Effector memory CD8-positive, alpha-beta T cell (primary cell): ENCODE measurements at places on chromosomes 12 and 14.

GRCh38 chr14:36553656-36554260 is 28.7 kb downstream of the NKX2-8 start:
- H3K4me3 ChIP-seq = no peak overlapping the region
- no peaks in the 10 kb centered on the region for H3K27me3 ChIP-seq
- DNase-seq = no peak
- H3K27ac ChIP-seq = no peak overlapping the region

- no peaks in the 10 kb centered on the region for H3K36me3 ChIP-seq
- H3K4me1 ChIP-seq = no peaks in the 10 kb centered on the region
- DNase-seq = no peak
- H3K27me3 ChIP-seq = peaks cover 19% of the 10 kb centered on the region
- H3K27ac ChIP-seq = no peak overlapping the region
Measured at GRCh38 chr12:124094733-124095132, 121.7 kb downstream of the ZNF664 start.

DNA sequence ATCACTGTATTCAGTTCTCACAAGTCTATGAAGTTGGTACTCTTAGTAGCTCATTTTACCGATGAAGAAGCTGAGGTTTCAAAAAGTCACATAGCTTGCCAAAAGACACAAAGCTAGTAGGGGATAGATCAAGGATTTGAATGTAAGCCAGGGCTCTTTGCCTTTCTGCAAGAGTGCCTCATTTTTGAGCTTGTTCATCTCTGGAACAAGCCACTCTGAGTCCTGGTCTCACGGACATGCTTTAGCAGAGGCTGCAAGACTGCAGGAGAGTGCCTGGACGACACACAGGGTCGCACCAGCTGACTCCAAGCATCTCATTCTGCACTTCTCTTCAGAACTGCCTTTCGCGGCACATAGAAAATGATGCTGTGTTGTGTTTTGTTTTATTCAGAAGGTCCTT is 3.7 kb downstream of the NUAK1 start:
- H3K27me3 ChIP-seq = peaks cover 88% of the 10 kb centered on the region
- no peak overlapping the region for H3K4me3 ChIP-seq
- H3K36me3 ChIP-seq = no peaks in the 10 kb centered on the region

DNA sequence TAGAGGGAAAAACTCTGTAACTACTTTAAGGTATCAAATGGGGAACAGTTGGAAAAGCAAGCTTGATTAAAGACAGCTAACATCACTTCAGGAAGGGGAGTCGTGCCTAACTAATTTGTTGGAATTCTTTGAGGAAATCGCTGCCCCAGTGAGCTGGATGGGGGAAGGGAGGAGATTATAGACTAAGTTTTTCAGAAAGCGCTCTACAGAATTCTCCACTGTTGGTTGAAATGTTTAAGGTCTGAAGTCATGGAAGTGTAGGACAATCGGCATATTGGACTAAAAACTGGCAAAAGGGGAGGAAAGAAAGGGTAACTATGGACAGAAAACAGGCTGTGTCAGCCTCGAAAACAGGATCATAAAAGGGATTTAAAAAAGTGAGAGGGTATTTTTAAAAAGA is 229.9 kb upstream of the HMGA2 start:
- H3K36me3 ChIP-seq = no peaks in the 10 kb centered on the region
- DNase-seq = no peak
- H3K4me1 ChIP-seq = no peaks in the 10 kb centered on the region
- H3K27me3 ChIP-seq = no peaks in the 10 kb centered on the region
- H3K4me3 ChIP-seq = no peak overlapping the region

GRCh38 chr12:39431797-39432196 is 11.1 kb downstream of the KIF21A start:
- no peak for DNase-seq
- H3K4me1 ChIP-seq = peaks cover 26% of the 10 kb centered on the region
- H3K27me3 ChIP-seq = no peaks in the 10 kb centered on the region
- no peak overlapping the region for H3K4me3 ChIP-seq

- no peaks in the 10 kb centered on the region for H3K4me1 ChIP-seq
- H3K27ac ChIP-seq = no peak overlapping the region
- H3K4me3 ChIP-seq = no peak overlapping the region
- no peak for DNase-seq
- peaks cover 26% of the 10 kb centered on the region for H3K27me3 ChIP-seq
Measured at GRCh38 chr14:93709249-93709648, 79.0 kb downstream of the PRIMA1 start.

- no peaks in the 10 kb centered on the region for H3K4me1 ChIP-seq
- H3K4me3 ChIP-seq = no peak overlapping the region
- no peaks in the 10 kb centered on the region for H3K36me3 ChIP-seq
- DNase-seq = no peak
- peaks cover 77% of the 10 kb centered on the region for H3K27me3 ChIP-seq
Measured at GRCh38 chr12:5973461-5974115, 28.5 kb upstream of the ANO2 start.

GRCh38 chr12:116551952-116552772 is 7.0 kb upstream of the MAP1LC3B2 start:
- H3K36me3 ChIP-seq = no peaks in the 10 kb centered on the region
- H3K4me3 ChIP-seq = no peak overlapping the region
- no peak overlapping the region for H3K27ac ChIP-seq
- no peak for DNase-seq

DNA sequence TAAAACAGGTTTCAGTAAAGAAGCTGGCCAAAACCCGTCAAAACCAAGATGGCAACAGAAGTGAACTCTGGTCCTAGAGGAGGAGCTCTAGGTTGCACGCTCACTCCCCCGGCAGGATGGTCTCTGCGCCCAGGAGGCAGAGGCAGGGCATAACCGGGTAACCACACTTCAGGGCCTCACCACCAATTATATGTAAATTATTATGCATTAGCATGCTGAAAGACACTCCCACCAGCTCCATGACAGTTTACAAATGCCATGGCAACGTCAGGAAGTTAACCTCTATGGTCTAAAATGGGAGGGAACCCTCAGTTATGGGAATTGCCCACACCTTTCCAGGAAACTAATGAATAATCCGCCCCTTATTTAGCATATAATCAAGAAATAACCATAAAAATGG is 20.1 kb upstream of the SLC6A12 start:
- H3K27ac ChIP-seq = no peak overlapping the region
- peaks cover 30% of the 10 kb centered on the region for H3K27me3 ChIP-seq
- H3K36me3 ChIP-seq = no peaks in the 10 kb centered on the region
- no peak overlapping the region for H3K4me3 ChIP-seq

DNA sequence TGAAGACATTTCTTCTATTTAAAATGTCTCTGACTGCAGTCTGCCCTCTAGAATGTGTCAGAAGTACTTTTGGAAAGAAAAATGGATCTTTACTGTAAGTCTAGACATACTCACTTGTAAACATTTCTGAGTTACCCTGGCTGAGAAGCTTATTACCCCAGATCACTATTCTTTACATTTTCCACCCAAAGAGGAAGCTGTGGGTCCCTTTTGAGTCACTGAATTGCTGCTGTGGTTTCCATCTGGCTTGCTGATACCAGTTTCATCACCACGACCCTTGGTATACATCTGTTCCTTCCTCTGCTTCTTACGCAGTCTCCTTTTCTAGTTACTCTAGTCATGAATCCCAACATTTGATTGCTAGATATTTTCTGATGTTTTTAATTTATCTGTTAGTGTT is 20.2 kb upstream of the CLEC4D start:
- peaks cover 2% of the 10 kb centered on the region for H3K36me3 ChIP-seq
- H3K4me1 ChIP-seq = peaks cover 13% of the 10 kb centered on the region
- H3K27ac ChIP-seq = peak overlapping the region; percentile 91
- peak; percentile 23 for DNase-seq
- H3K4me3 ChIP-seq = no peak overlapping the region
- no peaks in the 10 kb centered on the region for H3K27me3 ChIP-seq

- no peaks in the 10 kb centered on the region for H3K4me1 ChIP-seq
- no peak overlapping the region for H3K27ac ChIP-seq
- no peak overlapping the region for H3K4me3 ChIP-seq
- DNase-seq = no peak
- no peaks in the 10 kb centered on the region for H3K27me3 ChIP-seq
Measured at GRCh38 chr14:22780105-22780679, 13.7 kb downstream of the OXA1L start.

GRCh38 chr14:102931580-102932285 is 9.3 kb downstream of the AMN start:
- H3K36me3 ChIP-seq = peaks cover 3% of the 10 kb centered on the region
- DNase-seq = no peak
- H3K4me1 ChIP-seq = no peaks in the 10 kb centered on the region
- peaks cover 27% of the 10 kb centered on the region for H3K27me3 ChIP-seq
- H3K27ac ChIP-seq = no peak overlapping the region

DNA sequence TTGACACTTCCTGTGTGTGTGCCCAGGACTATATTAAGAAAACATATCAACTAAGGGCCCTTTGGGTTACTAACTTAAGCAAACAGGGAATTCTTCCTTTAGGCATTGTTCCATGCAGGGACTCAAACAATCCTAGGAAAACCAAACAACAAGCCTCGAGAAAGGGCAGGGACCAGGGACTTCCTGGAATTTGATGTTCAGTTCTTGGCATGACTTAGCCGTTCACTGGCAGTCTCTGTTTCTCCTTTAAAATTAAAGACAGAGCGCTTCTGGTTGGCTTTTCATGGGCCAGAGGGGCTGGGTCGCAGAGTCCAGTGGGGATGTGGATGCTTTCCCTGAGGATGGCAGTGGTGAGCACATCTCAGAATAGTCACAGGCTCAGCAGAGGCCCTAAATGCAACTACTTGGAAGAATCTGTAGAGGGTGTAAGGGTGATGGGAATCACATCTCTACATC is 35.2 kb downstream of the RNFT2 start:
- no peaks in the 10 kb centered on the region for H3K36me3 ChIP-seq
- no peak for DNase-seq
- H3K27me3 ChIP-seq = no peaks in the 10 kb centered on the region
- no peaks in the 10 kb centered on the region for H3K4me1 ChIP-seq
- H3K27ac ChIP-seq = no peak overlapping the region

DNA sequence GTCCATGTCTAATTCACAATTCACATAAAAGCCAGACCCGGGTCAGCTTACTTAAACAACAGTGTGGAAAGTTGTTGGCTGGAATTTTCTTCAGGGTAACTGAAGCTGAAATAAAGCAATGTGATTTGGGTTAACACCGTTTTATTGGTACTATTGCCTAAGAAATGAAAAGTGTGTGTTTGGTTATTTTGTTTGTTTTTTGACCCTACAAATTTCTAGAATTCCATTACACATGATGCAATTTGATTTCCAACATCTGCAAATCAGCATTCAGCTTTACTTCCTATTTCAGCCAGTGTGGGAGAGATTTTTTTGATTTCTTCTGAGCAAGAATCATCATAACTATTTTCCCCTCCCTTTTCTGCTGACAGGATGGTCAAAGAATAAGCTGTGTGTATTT is 45.7 kb upstream of the CLMN start:
- H3K27me3 ChIP-seq = peaks cover 80% of the 10 kb centered on the region
- H3K27ac ChIP-seq = no peak overlapping the region
- no peak overlapping the region for H3K4me3 ChIP-seq
- no peak for DNase-seq
- H3K4me1 ChIP-seq = no peaks in the 10 kb centered on the region

GRCh38 chr14:67141146-67141900 is 47.9 kb upstream of the GARIN2 start:
- peaks cover 2% of the 10 kb centered on the region for H3K36me3 ChIP-seq
- no peaks in the 10 kb centered on the region for H3K4me1 ChIP-seq
- H3K4me3 ChIP-seq = no peak overlapping the region
- DNase-seq = no peak
- H3K27me3 ChIP-seq = no peaks in the 10 kb centered on the region

- no peak overlapping the region for H3K27ac ChIP-seq
- H3K27me3 ChIP-seq = peaks cover 22% of the 10 kb centered on the region
- DNase-seq = no peak
- peaks cover 16% of the 10 kb centered on the region for H3K4me1 ChIP-seq
Measured at GRCh38 chr12:122005252-122005776, 16.4 kb upstream of the BCL7A start.

DNA sequence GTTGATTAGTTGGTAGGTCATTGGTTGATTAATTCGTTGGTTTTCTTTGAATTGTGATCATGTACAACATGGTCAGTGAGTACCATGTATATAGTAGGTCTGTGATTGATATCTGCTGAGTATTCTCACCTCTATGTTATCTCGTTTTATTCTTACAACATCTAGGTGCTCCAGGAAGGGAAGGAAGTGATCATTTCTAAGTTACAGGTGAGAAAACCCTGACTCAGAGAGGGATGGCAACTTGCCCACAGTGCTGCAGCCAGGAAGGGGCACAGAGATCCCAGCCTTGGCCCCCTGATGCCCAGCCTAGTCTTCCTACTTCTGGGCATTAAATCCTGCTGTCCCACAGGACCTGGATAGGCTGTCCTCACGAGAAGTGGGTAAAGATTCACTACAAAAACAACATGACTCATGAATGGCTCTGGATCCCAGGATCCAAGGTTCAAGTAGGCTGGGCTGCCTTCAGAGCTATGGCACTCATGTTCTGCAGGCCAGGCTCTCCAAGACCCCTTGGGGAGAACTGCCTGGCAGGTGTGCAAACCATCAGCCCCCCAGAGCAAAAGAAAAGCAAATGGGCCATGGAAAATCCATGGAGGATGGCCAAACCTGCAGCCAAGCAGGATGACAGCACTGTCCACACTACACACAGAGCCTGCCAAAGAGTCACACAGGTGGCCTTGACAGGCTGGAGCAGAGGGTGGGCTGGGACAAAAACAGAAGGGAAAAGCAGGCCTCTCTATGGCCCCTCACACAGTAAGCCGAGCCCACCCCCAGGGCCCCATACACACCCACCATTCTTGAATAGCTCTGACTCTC is 146.2 kb downstream of the BCL11B start:
- peaks cover 8% of the 10 kb centered on the region for H3K27me3 ChIP-seq
- DNase-seq = no peak
- H3K4me3 ChIP-seq = no peak overlapping the region
- H3K36me3 ChIP-seq = no peaks in the 10 kb centered on the region
- H3K4me1 ChIP-seq = peaks cover 10% of the 10 kb centered on the region

- H3K27ac ChIP-seq = no peak overlapping the region
- peaks cover 8% of the 10 kb centered on the region for H3K4me1 ChIP-seq
Measured at GRCh38 chr14:64965356-64966000, 6.7 kb downstream of the RAB15 start.

- no peak overlapping the region for H3K4me3 ChIP-seq
- DNase-seq = no peak
- H3K4me1 ChIP-seq = no peaks in the 10 kb centered on the region
- no peaks in the 10 kb centered on the region for H3K27me3 ChIP-seq
Measured at GRCh38 chr12:92312463-92312964, 166.9 kb upstream of the BTG1 start.

DNA sequence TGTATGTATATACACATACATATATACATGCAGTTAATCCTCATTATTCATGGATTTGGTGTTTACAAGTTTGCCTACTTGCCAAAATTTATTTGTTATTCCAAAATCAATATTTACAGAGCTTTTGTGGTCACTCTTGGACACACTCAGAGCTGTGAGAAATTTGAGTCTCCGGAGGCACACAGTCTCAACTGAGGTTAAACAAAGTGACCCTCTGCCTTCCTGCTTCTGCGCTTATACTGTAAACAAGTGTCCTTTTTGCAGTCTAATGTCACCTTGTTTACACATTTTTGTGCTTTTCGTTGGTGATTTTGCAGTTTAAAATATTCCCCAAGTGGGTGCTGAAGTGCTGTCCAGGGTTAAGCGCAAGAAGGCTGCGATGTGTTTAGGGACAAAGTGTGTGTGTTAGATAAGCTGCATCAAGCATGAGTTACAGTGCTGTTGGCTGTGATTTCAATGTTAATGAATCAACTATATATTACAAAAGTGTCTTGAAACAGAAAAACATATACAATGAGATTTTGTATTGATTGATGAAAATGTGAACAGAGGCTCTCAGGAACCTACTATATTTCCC is 13.1 kb upstream of the LTA4H start:
- H3K4me3 ChIP-seq = peak overlapping the region; percentile 1
- peaks cover 29% of the 10 kb centered on the region for H3K4me1 ChIP-seq
- DNase-seq = no peak
- no peaks in the 10 kb centered on the region for H3K36me3 ChIP-seq
- H3K27me3 ChIP-seq = no peaks in the 10 kb centered on the region
